CD8-positive, alpha-beta memory T cell (primary cell): ENCODE measurements at places on chromosomes 3 and 15.

- no peak for DNase-seq
Observed at GRCh38 chr15:62250186-62250585, 85.1 kb upstream of the C2CD4B start.

DNA sequence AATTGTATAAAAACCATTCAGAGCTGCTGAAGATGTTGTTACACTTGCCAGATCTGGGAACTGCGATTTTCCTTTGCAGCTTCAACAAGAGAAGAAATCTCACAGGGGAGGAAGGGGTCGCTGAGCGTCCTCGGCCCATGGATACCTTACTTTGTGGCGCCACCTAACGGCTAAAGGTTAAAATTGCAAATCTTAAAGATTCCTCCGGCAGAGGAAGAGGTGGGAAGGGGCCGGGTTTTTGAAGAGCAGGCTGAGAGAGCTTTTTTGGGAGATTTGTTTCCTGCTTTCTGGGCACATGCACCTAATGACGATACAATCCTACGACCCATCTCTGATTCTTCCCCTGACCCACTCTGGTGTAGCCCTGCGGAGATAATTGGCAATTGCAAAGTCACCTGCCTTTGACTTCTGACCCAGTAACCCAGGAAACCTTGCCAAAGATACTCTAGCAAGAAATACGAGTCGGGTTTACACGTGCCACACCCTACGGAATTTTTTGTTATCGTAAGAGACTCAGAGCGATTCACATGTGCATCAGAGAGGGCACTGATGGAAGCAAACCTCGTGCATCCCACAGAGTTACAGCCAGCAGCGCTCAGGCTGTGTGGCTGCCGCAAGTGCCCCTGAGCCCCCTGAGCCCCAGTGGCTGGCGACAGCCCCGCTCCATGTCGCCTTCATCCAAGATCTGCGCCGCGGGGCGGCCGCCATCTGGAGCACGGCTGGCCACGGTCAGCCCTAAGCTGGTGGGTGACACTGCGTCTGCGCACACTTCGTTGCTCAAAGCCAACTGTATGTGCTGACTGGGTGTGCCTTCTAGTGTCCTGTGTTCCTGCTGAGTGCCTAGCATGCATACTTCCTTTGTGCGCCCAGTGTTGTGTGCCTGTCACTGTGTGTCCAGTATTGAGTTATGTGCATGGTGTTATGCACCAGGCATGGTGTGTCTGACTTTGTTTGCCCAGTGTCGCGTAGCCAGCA is 55.2 kb upstream of the CHRNA7 start:
- DNase-seq: no peak

DNA sequence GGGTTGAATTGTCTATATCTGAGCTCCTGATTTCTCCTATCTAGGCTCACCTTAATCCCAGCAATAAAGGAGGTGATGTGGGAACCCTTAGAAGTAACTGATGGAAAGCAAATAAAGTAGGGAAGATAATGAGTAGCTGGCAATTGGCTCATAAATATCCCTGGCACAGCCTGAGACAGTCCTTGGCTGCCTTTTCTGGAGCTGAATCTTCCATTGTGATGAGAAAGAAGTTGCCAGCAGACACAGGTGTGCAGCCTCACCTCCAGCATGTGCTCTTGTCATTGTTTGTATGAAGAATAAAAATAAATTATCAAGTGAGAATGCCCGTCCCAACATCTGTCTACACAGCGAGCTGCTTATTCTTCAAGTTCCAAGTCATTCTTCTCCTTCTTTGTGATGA is 53.2 kb upstream of the RASGRP1 start:
- DNase-seq: no peak

DNA sequence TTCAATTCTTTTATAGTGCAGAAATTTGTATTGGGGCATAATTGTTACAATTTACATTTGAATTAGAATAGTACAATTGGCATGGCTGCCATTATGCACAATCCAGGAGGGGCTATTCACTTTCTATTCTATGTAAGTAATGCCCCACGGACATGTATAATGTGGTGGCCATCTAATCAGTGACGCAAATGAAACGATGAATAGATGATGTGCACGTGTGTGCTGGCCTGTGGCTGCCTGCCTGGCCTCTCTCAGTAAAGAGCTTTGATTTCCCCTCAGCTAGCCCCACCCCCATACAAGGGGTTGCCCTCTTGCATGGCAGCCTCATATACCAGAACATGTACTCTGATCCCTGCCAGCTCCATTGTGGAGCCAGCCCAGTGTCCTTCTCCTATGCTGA is 86.5 kb downstream of the BOC start:
- DNase-seq: no peak

DNA sequence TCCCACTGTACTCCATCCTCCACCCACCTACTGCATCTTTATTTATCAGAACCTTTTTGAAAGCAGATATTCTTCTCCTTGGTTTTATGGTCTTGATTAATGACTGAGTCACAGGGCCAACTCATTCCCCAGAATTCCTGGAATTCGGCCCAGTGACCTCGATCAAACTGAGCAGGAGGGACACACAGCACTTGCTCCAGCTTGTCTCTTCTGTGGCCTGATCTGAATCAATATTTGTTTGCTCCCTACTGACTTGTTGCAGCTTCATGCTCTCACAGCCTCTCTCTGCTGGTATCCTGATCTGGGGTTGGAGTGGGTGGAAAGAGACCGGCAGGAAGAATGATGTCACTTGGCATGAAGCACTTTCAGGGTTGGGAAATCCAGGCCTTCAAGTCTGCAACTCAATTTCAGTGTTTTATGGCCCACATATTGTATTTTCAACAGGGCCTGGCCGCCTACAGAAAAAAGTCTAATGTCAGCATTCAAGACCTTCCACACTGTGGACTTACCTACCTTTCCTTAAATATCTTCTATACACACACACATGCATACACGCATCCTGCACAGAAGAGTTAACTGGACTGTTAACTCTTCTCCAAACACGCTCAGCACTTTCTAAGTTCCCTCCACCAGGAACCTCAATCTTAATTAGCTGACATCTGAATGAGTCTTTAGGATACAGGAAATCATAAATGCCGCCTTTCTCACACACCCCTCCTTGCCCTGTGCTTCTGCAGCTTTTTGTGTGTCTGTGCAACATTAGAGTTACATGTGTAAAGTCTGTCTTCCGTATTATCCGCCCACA is 4.6 kb downstream of the ANXA2 start:
- no peak for DNase-seq
